Activated T-helper 9 cell treated with anti-CD3 and anti-CD28 coated beads, Interleukin-2, amount 50 U/mL, for 16 hours (primary cell): ENCODE measurements at places on chromosomes 11 and 22.

DNA sequence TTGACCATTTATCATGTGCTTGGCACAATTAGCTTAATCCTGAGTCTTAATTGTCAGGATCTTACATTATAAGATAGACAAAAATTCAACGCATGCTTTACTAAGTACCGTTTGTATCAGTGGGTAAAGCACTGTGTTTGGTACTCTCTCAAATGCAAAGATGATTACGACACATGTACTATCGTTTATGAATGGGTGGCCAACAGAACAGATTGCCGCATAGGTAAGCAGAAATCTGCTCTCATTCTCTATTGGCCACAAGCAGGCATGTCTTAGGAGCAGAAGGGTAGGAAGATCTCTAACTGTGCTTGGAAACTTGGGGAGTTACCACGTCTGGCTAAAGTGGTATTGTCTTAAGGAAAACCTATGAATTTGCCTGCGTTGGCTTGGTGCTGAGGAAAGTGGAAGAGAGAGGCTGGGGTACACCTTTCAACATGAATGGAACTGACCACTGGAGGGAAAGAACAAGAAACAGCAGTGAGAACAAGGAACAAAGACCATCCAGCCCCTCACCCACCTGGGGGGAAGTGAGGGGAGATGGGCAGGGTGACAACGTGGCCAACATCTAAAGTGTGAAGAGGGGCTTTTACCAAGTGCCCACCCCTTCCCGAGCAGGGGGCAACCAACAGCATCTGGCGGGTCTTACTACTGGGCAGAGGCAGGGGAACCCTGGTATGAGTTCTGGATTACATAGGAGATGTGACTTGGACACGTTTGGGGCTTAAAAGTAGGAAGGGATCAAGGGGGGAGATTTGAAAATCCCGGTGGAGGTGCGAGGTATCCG, 1.0 kb upstream of the TUBA8 start:
- DNase-seq = no peak

- DNase-seq = no peak
These were observed 912.1 kb upstream of the FAT3 start for GRCh38 chr11:91312541-91312940.

DNA sequence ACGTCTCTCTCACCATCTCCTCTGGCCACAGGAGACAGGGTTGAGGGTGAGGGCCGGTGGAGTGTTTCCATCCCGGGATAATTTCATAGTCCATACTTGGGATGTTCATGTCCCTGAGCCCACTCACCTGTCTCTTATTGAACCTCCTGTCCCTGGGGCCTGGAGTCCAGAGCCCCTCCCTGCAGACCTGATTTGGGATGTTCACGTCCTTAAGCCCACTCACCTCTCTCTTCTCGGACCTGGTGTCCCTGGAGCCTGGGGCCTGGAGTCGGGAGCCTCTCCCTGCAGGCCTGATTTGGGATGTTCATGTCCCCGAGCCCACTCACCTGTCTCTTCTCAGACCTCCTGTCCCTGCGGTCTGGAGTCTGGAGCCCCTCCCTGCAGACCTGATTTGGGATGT, 868.2 kb downstream of the BRD1 start:
- DNase-seq = no peak

DNA sequence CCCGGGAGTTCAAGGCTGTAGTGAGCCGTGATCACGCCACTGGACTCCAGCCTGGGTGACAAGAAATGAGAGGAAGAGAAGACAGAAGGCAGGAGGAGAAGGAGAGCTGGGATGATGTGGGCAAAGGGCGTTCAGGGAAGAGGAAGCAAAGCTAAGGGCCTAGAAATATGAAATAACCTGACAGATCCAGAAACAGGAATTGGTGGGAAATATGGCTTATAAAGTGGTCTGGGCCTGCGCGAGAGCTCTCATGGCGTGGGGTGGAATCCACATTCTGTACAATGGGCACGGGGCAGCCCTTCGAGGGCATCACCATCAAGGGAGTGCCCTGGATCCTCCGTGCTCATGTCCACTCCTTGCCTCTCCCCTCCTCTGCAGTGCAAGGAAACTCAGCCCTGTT, 46.8 kb upstream of the RASSF10 start:
- no peak for DNase-seq

GRCh38 chr22:39727541-39727940, 157.0 kb downstream of the CACNA1I start:
- DNase-seq = no peak

- no peak for DNase-seq
These were observed 75.2 kb upstream of the TOP3B start for GRCh38 chr22:22057617-22058378.

GRCh38 chr11:30521297-30522071, 64.7 kb downstream of the MPPED2 start:
- no peak for DNase-seq

GRCh38 chr11:20639688-20640087, 29.7 kb upstream of the NELL1 start:
- no peak for DNase-seq

DNA sequence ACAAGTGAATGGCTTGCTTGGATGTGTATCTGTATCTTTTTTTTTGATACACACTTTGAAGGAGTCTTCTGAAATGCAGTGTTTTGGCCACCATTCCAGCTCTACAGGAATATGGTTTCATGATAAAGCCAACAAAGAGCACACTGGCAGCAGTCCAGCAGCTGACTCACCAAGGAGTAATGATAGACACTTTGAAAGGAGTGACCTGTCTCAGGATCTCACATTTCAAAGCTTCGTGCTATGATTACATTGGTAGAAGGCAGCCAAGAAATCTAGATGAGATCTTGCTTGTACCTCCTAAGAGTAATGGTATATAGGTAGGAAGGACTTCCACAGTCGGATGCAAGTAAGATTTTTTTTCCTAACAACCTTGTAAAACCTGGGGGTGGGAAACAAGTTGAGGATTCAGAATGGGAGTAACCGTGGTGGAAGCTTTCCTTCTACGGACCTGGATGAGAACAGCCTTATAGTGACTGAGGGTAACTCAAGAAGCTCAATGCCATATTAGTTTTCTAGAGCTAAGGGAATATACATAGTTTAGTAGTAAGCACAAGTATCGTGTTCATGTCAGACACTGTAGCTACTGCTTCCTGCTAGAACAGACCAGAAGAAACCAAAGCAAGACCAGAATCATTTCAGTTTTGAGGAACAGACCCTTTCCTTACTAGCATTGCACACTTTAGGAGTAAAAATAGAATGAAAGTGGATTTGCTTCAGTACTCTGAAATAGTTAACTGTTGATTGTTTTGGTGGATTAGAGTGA, 25.0 kb downstream of the MTMR3 start:
- no peak for DNase-seq

GRCh38 chr22:49967706-49968208, 7.2 kb downstream of the PIM3 start:
- DNase-seq = no peak

GRCh38 chr22:49068861-49069500, 758.7 kb downstream of the BRD1 start:
- DNase-seq = no peak

DNA sequence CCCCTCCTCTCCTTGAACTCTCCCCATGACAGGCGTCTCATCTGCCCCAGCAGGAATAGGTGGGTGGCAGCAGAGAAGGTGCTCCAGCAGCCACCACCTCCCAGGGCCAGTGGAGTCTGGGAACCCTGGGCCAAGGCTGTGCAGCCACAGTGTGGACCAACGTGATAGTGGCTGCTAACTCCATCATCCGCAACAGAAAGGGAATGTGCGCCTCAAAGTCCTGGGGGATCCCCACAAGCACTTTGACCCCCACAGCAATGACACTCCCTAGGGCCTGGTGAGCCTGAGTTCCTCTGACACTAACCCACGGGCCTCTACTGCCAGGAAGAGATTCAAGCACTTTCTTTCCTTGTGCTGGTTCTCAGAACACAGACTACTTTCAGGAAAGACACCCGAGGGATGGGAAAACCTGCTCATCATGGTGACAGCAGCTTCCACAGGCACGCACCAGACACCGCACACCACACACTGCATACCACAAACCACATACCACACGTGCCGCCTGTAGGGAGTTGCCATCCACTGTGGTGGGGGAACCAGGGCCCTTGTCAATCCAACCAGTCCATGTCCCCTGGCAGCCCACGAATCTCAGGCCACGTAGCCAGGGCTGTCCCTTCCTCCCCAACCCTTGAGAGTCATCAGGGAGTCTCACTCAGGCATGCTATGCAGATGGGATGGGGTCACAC, 3.4 kb upstream of the SLC25A1 start:
- no peak for DNase-seq

DNA sequence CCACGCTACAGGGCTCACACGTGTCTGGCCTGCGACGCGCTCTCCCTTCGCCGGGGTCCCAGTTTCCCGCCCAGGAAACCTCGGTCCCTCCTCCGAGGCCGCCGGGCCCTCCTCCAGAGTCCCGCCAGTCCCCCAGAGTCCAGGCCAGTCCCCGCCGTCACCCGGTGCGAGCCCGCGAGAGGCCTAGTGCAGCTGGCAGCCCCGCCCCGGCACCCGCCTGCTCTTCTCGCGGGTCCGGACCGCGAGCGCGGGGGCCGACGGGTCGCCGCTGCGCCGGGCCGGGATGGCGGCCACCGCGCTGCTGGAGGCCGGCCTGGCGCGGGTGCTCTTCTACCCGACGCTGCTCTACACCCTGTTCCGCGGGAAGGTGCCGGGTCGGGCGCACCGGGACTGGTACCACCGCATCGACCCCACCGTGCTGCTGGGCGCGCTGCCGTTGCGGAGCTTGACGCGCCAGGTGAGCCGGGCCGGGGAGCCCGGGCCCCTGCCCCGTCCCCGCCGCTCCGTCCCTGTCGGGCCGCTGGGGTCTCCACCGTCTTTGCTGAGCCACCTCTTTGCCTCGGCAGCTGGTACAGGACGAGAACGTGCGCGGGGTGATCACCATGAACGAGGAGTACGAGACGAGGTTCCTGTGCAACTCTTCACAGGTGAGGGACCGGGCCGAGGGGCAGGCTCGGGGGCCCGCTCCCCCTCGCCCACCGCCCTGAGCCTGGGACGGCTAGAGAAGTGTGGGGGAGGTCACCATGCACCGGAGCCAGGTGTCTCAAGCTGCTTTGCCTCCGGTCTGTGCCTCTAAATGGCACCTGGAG, at the start of gene PTPMT1:
Gene PTPMT1, plus strand, starts transcription at position 260 of the 809 bp plus-strand sequence. Its CDS starts 24 bp downstream, at position 284.
- peak; percentile 53 for DNase-seq

GRCh38 chr11:69438286-69438920, 43.1 kb upstream of the LINC01488 start:
- no peak for DNase-seq

DNA sequence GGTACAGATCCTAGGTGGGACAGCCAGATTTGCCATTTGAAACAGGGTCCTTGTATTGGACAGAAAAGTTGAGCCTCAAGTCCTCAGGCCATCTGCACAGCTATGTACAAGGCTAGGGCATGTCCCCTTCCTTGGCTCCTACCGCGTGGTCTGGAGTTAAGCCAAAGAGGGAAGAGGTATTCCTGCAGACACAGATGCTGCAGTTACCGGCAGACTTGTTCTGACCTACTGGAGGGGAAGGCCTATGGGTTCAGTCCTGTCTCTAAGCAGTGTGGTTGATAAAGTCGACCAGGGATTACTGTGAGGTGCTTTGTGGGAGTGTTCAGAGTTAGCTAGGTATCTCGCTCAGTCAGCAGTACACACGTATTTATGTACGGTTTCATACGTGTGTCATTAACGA, 180.6 kb downstream of the ADAMTS15 start:
- no peak for DNase-seq

DNA sequence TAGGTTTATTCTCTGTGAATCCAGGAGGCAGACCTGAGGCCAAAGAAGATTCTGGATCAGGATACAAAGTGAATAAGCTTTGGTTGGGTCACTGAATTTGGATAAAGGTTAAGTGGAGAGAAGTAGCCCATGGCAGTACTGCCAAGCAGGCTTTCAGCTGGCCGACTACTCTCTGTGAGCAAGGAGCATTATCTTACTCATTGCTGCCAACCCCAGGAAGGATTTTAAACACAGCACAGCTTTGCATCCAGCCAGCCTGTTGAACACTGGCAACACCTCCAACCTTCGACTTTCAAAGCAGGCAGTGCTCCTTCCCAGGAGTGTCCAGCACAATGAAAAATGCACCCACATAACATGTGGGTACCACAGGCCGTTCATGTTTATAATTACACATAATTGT, 363.7 kb upstream of the SYN3 start:
- DNase-seq = no peak

DNA sequence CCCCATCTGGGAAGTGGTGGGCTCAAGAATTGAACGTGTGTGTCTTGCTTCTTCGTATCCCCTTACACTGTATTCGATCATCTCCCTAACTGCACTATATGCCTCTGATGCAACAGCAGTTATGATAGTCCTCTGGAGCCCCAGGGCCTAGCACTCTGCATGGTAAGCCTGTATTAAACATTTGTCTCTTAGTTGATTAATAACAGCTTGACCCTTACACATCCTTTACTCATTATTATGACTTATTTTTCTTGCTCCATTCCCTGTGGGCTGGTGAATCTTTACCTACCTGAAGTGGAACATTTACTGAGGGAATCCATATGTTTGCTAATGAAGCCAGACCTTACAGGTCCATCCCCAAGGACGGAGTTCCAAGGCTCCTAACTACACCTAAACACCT, 5.6 kb downstream of the STX3 start:
- DNase-seq = no peak

DNA sequence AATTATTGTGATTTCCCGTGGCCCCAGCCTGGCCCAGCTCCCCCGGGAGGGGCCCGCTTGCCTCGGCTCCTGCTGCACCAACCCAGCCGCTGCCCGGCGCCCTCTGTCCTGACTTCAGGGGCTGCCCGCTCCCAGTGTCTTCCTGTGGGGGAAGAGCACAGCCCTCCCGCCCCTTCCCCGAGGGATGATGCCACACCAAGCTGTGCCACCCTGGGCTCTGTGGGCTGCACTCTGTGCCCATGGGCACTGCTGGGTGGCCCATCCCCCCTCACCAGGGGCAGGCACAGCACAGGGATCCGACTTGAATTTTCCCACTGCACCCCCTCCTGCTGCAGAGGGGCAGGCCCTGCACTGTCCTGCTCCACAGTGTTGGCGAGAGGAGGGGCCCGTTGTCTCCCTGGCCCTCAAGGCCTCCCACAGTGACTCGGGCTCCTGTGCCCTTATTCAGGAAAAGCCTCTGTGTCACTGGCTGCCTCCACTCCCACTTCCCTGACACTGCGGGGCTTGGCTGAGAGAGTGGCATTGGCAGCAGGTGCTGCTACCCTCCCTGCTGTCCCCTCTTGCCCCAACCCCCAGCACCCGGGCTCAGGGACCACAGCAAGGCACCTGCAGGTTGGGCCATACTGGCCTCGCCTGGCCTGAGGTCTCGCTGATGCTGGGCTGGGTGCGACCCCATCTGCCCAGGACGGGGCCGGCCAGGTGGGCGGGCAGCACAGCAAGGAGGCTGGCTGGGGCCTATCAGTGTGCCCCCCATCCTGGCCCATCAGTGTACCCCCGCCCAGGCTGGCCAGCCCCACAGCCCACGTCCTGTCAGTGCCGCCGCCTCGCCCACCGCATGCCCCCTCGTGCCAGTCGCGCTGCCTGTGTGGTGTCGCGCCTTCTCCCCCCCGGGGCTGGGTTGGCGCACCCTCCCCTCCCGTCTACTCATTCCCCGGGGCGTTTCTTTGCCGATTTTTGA, 3.3 kb upstream of the ANKRD13D start:
- DNase-seq = no peak

DNA sequence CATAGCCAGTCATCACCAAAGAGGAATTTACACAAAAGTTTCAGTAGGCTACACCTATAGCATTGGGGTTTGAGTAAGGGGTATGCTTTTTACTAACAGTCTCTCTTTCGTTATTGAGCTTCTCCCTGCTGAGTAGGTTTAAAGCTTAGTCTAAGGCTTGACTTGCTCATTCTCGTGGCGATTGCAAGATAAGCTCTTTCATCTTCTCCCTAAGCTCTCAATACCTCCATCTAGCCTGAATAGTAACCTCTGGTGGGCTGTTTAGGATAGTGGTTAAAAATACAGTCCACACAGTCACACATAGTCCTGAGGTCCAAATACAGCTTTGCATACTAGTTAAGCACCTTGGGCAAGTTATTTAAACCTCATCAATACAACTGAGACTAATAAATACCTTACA, 65.6 kb downstream of the IMMP1L start:
- DNase-seq = no peak
